ENCODE measurements at places on chromosomes 16 and 17.

DNA sequence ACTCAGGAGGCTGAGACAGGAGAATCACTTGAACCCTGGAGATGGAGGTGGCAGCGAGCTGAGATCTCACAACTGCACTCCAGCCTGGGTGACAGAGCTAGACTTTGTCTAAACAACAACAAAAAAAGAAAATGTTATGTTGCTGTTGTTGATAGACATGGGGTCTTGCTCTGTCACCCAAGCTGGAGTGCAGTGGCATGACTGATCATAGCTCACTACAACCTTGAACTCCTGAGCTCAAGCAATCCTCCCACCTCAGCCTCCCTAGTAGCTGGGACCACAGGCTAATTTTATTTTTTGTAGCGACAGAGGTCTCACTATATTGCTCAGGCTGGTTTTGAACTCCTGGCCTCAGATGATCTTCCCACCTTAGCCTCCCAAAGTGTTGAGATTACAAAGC, 20.0 kb downstream of the FBXO47 start:
- DNase-seq = no peak

DNA sequence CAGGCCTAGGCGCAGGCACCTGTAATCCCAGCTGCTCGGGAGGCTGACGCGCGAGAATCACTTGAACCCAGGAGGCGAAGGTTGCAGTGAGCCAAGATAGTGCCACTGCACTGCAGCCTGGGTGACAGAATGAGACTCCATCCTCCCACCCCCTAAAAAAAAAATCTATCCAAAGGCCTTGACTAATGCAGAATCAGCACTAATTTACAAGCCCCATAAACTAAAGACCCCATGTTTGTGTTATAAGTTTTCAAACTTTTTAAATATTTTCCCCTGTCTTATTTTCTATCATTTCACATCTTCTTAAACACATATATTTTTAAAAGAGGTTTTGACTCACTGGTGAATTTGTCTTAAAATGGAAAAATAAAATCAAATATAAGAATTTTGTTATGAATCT, 713.1 kb downstream of the WWOX start:
- no peak for DNase-seq

GRCh38 chr16:58628845-58629732, 537 bp downstream of the CNOT1 start:
- peak; percentile 42 for DNase-seq

- DNase-seq = peak; percentile 77
Measured at GRCh38 chr17:42221886-42222745, 27.8 kb upstream of the GHDC start.

GRCh38 chr17:80242505-80242904, 18.1 kb upstream of the RNF213 start:
- no peak for DNase-seq

DNA sequence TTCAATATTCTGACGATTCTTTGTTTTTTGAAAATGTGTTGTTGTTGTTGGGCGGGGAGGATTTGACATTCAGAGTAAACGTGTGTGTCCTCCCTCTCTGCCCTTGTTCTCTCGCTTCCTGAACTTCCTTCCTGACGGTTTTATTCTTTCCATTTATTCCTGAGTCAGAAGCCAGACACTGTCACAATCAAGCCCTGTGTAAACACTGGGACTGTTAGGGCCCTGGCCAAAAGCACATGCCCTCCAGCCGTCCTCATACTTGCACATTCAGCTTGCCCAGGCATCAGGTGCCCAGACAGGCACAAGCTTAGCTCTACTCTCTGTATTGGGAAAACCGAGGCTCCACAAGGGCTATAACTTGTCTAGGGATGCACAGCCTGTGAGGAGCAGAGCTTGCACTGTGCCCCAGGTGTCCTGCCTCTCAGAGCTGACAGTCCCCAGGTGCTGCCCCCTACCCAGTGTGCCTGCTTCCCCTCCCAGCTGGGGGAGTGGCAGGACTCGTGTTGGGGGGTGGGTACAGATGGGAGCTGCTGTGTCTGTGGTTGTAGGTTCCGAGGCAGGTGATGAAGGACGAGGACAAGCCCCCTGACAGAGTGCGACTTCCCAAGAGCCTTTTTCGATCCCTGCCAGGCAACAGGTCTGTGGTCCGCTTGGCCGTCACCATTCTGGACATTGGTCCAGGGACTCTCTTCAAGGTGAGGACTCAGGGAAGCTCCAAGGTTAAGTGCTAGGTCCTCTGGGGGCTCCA, 9.7 kb downstream of the ADGRG3 start:
- DNase-seq = no peak

DNA sequence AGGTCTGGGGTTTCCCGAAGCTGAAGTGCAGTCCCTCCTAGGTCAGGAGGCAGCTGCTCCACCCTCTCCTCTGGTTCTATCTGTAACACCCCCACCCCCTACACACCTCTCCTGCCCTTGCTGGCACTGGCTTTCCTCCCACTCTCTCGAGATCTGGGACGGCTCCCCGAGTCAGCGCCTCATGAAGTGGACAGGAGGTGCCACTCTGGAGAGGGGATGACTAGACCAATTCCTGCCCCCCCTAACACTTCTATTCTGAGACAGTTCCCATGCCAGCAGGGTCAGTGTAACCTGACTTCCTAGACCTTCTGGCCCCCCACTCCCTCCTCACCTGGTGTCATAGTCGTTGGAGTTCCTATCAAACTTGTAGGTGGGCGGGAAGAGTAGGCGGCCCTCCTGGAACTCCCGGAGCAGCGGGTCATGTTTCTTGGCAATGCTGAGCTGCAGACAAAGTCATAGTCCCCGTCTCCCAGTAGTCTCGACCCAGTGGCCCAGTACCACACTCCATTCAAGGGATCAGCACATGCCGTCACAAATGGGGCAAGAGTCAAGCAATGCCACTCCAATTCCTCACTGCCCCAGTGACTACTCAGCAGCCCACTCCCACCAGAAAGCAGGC, 9.7 kb downstream of the INPP5K start:
- DNase-seq = no peak

GRCh38 chr17:66654106-66654740, 180.7 kb upstream of the CACNG5 start:
- DNase-seq = no peak
